GM23338 (cell line): ENCODE measurements at places on chromosomes 7 and 10. TPM values are rescaled to one million over a fixed set of nuclear protein-coding genes. Genes with fewer than 3 reads are reported as not detected.

AIFM2 gene
- 3.1 and 3.2 TPM in 2 replicates for total RNA-seq

RBP4 gene
- total RNA-seq, result 0.23 and 1.0 TPM in 2 replicates

GRCh38 chr7:55400191-55400590, 35.1 kb downstream of the LANCL2 start:
- DNase-seq, result no peak

DNA sequence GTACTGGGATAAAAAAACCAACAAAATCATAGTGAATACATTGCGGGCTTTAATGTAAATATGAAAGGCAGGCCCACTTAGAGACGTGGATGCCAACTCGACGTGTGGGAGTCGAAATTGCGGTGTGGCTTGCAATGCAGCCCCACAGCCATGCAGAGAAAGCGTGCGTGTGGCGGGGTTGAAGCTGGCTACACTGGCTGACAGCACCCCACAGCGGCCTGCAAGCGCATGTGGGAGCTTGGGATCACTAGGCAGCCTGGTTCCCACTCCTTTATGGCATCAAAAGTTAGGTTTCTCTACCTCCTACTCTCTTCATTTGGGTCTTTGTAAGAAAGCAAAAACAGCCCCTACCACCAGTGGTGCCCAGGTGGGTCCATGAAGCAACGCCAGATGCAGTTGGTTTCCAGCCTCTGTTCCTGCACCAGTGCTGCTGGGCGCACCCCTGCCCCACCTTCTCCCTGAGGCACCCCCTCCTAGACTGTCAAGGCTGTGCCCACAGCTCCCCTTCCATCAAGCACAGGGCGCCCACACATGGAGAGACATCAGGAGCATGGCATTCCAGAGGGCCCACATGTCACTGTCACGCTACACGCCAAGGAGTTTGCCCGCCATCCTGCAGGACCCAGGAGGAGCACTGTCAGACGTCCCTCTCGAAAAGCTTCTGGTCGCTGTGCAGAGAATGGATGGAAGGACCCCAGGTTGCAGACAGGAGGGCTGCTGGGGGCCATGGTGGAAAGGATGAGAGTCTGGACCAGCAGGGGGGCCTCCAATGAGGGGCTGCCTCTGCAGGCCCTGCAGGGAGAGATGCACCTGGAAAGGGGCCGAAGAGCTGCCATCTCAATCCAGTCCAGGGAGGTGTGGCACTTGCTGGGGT, 142.9 kb downstream of the PAXIP1 start:
- DNase-seq, result no peak

DNA sequence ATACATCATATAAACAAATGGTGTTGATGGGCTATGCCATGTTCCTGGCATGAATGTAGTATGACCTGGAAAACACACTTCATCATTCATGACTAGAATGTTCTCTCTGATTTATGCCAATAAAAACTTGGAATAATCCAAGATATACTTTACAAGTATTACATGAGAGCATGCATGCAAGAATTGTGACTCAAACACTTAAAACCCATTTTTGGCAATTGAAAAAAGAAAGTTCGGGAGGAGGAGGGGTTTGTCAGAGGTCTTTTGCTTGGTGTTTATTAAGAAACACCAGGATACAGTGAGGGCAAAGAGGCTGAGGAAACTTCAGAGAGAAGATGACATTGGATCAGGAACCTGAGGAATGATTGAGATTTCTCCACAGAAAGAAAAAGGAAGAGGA, 10.2 kb upstream of the CUL1 start:
- no peak for DNase-seq

GRCh38 chr7:125908711-125909110, 979.1 kb upstream of the POT1 start:
- DNase-seq, result no peak

DNA sequence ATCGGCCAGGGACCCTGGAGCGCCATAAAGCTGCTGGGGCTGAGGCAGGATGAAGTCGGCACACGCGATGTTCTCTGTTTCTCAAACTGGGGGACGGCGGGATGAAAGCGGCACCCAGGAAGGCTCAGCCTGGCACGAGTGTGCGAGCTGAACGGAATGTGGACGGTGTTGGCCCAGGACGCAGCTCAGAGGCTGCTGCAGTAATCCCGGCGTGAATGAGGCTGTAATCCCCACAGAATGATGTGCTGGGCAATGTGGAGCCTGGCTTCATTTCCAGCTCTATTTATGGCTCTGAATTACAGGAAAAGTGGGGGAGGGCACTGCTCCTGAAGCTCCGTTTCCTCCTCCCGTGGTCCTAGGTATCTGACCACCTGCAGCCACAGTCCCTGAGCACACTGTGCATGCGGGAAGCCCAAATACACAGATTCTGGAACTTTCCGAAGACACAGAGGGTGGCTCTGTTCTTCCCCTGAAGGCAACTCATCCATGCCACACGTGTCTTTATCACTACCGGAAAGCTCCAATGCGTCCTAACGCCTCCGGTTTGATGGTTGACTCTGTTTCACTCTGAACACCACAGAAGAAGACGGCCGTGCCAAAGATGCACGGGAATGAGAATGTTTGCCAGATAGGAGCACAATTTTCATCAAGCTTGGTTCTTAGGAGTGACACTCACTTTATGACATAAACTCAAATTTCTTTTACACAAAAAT, 37.6 kb downstream of the KLF6 start:
- no peak for DNase-seq

DNA sequence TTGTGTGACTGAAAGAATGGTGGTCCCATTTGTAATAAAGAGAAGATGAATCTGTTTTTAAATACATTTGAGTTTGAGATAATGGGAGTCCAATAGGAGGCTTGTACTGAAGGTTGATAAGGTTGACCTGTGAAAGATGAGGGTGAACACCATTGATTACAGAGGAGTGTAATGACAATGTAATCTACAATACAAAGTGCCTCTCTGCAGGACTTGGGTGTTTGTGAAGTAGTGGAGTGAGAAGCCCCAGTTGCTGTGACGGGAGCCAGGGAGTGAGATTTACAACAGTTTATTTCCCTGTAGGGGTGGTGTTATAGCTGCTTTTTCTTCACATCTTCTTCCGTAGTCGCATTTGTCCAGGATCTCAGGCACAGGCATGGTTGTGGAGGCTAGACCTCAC, 189.9 kb downstream of the EXOC4 start:
- DNase-seq, result no peak

- DNase-seq, result no peak
Observed at GRCh38 chr7:24848878-24849277, 91.6 kb upstream of the GSDME start.
